ENCODE measurements at places on chromosomes 4 and X. TPM values are rescaled to one million over a fixed set of nuclear protein-coding genes. Genes with fewer than 3 reads are reported as not detected.

PF4V1 gene
- not detected for polyA plus RNA-seq

SPANXD gene
- not detected for polyA plus RNA-seq

SCML2 gene
- polyA plus RNA-seq, result 6.1 TPM

CXCL10 gene
- polyA plus RNA-seq, result 0.23 TPM

USP26 gene
- not detected for polyA plus RNA-seq

PAGE4 gene
- polyA plus RNA-seq, result not detected

GPR173 gene
- 9.8 TPM for polyA plus RNA-seq

SATL1 gene
- 0.61 TPM for polyA plus RNA-seq
